ENCODE measurements at places on chromosomes 7 and 10.

GRCh38 chr10:23186178-23186577, 5.9 kb upstream of the PTF1A start:
- DNase-seq, result no peak

- DNase-seq, result no peak
These were observed 77.0 kb downstream of the MAGI2 start for GRCh38 chr7:79376299-79377025.

DNA sequence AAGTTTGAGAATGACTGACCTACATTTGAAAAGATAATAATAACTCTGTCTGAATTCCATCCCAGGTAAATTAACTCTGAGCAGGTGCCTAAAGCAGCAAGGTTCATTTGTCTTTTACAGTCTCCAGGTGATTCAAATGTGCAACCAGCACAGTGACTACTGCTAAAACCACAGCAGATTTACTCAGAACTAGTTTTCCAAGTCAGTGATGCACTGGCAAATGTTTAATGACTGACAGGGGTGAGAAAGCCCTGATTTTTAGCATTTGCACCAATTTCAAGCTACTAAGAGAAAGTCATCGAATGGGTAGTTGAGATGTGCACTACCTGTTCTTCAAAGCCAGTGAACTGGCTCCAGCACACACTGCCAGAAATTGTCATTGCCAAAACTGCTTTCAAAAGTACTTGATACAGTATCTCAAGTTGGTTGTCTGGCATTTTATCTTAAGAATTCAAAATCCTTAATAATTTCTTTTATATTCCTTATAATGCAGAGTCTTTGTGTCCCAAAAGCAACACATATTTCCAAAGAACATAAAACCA, 60.3 kb downstream of the ATOH7 start:
- no peak for DNase-seq

GRCh38 chr10:76125900-76126299, 694.5 kb downstream of the LRMDA start:
- no peak for DNase-seq

- no peak for DNase-seq
These were observed 39.4 kb downstream of the BAMBI start for GRCh38 chr10:28716748-28717147.
